ENCODE measurements at places on chromosomes 11 and 22. TPM values are rescaled to one million over a fixed set of nuclear protein-coding genes. Genes with fewer than 3 reads are reported as not detected.
A peak's percentile ranks its signal among the peaks of the same experiment; 100 is the strongest.

- peaks cover 16% of the 10 kb centered on the region for H3K4me1 ChIP-seq
- no peaks in the 10 kb centered on the region for H3K27me3 ChIP-seq
- peak; percentile 39 for DNase-seq
Observed at GRCh38 chr22:24503137-24503842, 8.2 kb downstream of the UPB1 start.

DNA sequence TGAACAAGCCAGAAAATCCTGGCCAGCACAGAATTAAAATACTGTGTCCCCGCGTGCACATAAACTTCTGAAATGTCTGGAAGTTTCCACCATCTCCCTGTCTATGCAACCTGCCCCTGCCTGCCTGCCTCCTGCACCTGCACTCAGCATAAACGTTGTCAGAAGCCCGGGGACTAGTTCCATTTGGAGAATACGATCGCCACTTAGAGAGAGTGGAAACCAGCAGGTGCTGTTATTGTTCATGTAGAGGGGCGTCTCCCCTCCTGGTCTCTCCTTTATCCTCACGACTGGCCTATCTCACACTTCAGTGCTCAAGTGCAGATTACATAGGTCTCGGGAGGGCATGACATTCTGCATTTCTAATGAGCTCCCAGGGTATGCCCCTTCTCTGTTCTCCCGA is 35.6 kb downstream of the MPPED1 start:
- DNase-seq, result no peak
- H3K36me3 ChIP-seq, result no peaks in the 10 kb centered on the region
- H3K27ac ChIP-seq, result no peak overlapping the region
- H3K27me3 ChIP-seq, result peaks cover 27% of the 10 kb centered on the region
- H3K4me3 ChIP-seq, result no peak overlapping the region
- no peaks in the 10 kb centered on the region for H3K4me1 ChIP-seq

Gene SAMM50
- polyA plus RNA-seq, result 71.6 TPM

Gene PICALM
- 12.0 TPM for polyA plus RNA-seq

Measured in naive thymus-derived CD8-positive, alpha-beta T cell (primary cell).